ENCODE measurements at places on chromosomes 4 and X.

GRCh38 chr4:81166458-81167160 is 48.4 kb downstream of the PRKG2 start:
- H3K27me3 ChIP-seq, result no peaks in the 10 kb centered on the region
- H3K36me3 ChIP-seq, result no peaks in the 10 kb centered on the region
- H3K27ac ChIP-seq, result no peak overlapping the region
- no peak overlapping the region for H3K4me3 ChIP-seq

GRCh38 chrX:110021258-110022022 is 18.5 kb downstream of the TMEM164 start:
- H3K4me1 ChIP-seq, result peaks cover 5% of the 10 kb centered on the region
- H3K4me3 ChIP-seq, result no peak overlapping the region
- no peak overlapping the region for H3K27ac ChIP-seq
- H3K27me3 ChIP-seq, result no peaks in the 10 kb centered on the region

GRCh38 chr4:8039290-8039689 is 99.6 kb upstream of the AFAP1 start:
- H3K4me3 ChIP-seq, result no peak overlapping the region
- no peak overlapping the region for H3K27ac ChIP-seq
- H3K36me3 ChIP-seq, result peaks cover 3% of the 10 kb centered on the region
- no peaks in the 10 kb centered on the region for H3K27me3 ChIP-seq
- DNase-seq, result no peak

DNA sequence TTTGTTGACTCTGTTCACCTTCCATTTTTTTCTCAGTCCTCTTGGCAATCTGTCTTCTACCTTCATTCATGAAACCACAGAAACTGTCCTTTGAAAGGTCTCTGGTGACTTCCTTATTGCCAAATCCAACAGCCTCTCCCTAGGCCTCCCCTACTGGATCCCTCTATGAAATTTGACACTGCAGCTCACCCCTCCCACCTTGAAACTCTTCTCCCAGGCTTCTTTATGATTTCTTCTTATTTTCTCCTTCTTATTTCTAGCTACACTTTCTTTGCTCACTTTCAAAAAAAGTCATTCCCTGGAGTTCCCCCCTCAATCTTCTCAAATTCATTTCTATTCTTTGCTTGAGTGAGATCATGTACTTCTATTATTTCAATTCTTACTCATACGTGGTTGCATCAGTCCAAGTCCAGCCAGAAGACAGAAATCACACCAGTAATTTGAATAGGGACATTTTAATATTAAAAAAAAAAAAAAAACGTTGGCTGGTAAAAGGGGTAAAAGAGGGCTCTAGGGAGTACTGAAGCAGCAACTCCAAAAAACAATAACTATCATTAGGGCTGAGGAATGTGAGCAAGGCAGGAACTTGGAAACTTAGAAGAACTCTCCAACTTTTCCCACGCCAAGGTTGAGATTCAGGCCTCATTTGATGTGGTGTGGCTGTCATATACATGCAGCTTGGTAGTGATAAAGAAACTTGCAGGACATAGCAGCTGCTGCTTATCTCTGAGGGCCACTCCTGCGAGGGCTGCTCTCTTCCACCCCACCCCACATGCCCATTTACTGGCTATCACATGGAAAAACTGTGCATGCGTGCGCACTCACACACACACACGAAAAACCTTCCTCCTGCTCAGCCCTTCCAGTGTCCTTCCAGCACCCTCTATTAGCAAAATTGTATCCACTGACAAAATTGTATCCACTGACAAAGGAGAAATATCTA is 169.8 kb upstream of the GALNT7 start:
- no peak overlapping the region for H3K4me3 ChIP-seq
- no peaks in the 10 kb centered on the region for H3K4me1 ChIP-seq
- DNase-seq, result no peak
- no peak overlapping the region for H3K27ac ChIP-seq
- H3K36me3 ChIP-seq, result no peaks in the 10 kb centered on the region
- H3K27me3 ChIP-seq, result peaks cover 19% of the 10 kb centered on the region

- no peak overlapping the region for H3K27ac ChIP-seq
- H3K36me3 ChIP-seq, result peaks cover 32% of the 10 kb centered on the region
- no peaks in the 10 kb centered on the region for H3K4me1 ChIP-seq
- no peaks in the 10 kb centered on the region for H3K27me3 ChIP-seq
- H3K4me3 ChIP-seq, result no peak overlapping the region
- DNase-seq, result no peak
Measured at GRCh38 chr4:48504352-48504751, 14.3 kb downstream of the ZAR1 start.

DNA sequence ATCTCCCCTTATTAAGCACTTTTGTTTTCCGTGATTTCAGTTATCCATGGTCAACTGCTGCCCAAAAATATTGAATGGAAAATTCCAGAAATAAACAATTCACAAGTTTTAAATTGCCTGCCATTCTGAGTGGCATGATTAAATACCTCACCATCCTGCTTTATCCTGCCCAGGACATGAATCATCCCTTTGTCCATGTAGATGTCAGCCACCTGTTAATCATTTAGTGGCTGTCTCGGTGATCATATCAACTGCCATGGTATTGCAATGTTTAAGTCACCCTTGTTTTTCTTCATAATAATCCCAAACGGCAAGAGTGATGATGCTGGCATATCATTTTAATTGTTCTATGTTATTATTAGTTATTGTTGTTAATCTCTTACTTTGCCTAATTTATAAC is 79.8 kb upstream of the LHFPL1 start:
- no peaks in the 10 kb centered on the region for H3K4me1 ChIP-seq
- H3K27me3 ChIP-seq, result peaks cover 8% of the 10 kb centered on the region
- no peak overlapping the region for H3K27ac ChIP-seq
- no peaks in the 10 kb centered on the region for H3K36me3 ChIP-seq

Measured in effector memory CD8-positive, alpha-beta T cell (primary cell).